ENCODE measurements at places on chromosomes 5 and 9.
A peak's percentile ranks its signal among the peaks of the same experiment; 100 is the strongest.

DNA sequence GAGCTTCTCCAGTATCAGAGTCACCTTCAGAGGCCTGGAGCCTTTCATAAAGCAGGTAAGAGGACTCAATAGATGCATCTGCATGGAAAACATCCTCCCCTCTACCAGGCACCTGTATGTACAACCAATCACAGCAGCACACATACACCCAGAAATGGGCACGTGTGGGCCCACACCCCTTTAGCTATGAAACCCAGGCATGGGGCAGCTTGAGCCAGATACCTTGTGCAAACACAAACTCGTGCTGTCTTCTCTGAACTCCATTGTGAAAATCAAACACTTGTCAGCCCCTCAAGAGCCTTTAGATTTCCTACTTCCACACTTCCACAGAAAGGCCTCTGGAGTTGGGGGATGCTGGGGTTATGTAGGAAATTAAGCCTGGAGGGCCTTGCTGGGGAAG, 1.1 kb upstream of the CSF2 start:
- DNase-seq, result no peak

- peak; percentile 0 for DNase-seq
Measured at GRCh38 chr9:117414220-117414905, 494 bp downstream of the ASTN2 start.

- DNase-seq, result peak; percentile 33
Measured at GRCh38 chr5:39713250-39713916, 288.6 kb upstream of the DAB2 start.

DNA sequence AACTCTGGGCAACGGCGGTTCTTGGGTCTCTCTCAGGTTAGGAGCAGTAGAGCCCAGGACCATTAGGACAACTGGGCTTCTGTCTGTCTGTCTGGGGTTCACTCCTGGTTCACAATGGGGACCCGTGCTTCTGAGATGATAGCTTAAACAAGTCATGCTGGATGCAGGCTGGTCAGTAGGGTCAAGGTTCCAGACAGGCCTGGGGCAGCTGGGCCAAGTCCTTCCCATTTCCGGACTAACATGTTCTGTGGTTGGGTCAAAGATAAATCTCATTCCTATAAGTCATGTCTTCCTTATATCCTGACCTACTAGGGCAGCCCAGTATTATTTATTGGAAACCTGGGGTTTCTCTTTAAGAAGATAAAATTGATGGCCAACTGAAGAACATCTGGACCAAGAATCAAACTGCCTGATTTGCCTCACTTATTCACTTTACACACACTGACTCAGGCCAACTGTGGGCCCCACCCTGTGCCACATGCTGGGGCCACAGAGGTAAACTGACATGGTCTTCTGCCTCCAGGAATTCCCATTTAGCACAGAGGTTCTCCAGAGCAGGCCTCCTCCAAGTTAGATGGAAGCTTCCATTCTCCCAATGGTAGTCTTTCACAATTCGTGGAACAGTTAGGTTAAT, 8.3 kb downstream of the HDHD3 start:
- DNase-seq, result no peak

DNA sequence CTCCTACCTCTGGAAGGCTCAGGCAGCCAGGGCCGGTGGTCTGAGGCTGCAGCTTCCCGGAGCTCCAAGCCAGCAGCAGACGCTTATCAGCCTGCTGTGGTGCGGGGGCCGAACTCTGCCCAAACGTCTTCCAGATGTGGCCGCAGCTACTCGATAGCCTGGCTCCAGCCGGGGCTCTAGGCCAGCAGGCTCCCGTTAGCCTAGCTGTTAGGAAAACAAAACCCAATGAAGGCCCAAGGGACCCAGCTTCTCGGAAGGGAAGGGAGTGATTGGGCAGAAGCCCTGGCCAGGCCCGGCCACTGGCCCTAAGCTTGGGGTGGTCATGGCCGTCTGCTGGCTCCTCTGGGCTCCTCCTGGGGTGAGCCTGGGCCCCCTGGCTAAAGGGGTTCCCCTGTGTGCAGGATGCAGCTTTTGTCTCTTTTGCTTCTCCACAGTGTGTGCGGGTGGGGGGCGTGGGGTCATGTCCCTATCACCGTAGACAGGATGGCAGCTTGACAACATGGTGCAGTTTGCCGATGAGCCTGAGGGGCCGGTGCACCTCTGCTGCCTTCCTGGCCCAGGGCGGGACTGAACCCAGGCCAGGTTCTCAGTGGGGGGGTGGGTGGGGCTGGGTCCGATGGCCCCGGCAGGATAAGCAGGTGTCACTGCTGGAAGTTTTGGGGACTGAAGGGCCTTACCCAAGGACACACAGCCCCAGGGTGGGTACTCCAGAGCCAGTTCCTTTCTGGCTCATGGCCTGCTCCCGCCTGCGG, 18.7 kb downstream of the MYMK start:
- no peak for DNase-seq

DNA sequence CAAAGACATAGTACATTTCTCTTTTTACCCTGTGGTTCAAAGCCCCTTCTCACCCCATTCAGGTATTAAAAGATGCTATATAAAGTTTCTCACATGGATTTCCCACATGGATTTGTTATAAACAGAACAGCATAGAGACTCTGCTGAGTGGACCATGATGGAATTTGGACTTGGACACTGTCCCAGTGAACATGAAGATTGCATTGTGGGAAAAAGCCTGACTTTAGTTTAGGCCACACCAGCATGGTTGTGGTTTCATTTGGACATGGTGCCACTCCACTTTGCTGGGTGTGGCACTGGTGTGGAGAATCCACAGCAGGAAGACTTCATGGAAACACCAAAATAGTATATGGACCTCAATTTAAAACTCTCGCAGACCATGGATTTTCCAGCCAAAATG, 124.6 kb downstream of the ARHGAP26 start:
- peak; percentile 43 for DNase-seq

- DNase-seq, result no peak
Measured at GRCh38 chr5:6166698-6167394, 211.5 kb downstream of the MED10 start.

DNA sequence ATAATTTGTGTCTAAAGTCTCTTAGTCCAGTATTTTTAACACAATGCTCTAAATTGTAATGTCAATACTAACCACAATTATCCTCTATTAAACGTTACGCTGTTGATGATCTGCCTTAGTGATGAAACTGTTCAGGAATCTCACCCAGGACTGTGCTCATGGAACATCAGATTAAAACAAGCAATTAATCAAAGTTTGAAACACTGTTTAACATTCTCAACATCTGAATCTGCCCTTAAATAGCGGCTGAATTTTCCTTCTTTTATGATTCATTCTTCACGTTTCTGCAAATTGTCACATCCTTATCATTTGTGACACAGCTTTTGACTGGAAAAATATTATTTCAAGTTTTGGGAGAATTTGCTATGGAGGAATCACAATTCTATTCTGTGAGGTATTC, 113.8 kb downstream of the MARCHF11 start:
- DNase-seq, result no peak

DNA sequence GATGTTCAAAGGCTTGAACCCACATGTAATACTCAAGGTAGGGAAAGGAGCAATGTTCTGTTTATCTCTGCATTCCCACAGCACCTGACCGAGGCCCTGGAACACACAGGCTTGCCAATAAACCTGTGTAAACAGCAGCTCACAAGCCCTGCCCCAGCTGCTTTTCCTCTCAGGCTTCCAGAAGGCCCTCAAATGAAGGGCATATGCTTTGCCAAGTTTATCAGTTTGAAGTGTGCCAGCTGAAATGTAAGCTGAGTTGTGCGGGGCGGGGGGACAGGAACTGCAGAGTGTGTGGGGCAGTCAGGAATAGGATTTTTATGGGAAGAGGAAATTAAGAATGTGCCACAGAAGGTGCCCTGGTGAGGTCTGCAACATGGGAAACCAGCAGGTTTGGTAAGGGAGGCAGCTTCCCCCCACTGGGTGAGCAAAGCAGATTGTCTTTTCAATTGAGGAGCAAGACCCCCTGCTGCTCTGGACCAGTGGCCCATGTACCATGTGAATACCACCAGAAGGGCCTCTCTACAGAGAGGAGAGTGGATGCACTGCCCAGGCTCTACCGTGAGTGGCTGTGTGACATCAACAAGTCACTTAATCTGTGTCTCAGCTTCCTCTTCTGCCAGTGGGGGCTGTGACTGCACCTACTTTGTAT, 194.8 kb downstream of the SPOCK1 start:
- DNase-seq, result no peak

- DNase-seq, result no peak
Measured at GRCh38 chr5:38758774-38759600, 86.8 kb upstream of the OSMR start.

GRCh38 chr5:158246661-158247060, 387.7 kb upstream of the CLINT1 start:
- DNase-seq, result no peak

DNA sequence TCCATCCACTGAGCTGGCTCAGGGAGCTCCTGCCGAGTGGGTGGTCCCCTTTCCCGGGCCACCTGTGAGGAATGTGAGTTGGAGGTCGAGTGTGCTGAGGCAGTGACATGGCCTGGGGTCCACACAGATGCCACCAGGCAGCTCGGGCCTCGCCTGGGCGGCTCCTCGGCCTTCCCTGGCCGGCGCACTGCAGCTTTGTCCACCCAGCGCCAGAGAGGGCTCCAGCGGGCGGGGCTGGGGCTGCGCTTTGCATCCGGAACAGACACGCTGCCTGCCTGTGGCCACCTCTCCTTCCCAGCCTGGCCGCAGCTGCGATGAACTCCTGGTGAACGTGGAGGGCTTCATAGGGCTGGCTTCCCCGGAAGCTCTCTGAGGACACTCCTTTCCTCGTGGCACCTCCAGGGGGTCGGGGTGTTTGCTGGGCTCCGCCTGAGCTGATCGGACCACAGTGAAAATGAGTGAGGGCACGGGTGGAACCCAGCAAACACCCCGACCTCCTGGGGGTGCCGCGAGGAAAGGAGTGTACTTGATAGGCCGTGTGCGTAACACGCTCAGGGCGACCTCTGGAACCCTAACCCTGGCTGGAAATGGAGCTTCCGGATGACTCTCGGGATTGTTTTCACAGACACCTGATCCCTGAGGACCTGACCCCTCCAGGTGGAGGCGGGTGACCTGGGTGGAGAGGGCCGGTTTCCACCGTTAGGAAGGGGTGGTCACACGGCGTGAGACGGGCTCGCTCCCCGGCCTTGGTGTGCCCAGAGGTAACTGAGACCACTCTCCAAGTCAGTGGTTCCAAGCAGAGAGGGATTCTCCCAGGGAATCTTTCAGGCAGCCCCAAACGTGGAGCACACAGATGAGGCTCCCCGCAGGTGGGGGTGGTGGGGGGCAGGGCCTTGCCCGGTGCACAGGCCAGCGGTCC, 31.8 kb upstream of the RXRA start:
- DNase-seq, result no peak

DNA sequence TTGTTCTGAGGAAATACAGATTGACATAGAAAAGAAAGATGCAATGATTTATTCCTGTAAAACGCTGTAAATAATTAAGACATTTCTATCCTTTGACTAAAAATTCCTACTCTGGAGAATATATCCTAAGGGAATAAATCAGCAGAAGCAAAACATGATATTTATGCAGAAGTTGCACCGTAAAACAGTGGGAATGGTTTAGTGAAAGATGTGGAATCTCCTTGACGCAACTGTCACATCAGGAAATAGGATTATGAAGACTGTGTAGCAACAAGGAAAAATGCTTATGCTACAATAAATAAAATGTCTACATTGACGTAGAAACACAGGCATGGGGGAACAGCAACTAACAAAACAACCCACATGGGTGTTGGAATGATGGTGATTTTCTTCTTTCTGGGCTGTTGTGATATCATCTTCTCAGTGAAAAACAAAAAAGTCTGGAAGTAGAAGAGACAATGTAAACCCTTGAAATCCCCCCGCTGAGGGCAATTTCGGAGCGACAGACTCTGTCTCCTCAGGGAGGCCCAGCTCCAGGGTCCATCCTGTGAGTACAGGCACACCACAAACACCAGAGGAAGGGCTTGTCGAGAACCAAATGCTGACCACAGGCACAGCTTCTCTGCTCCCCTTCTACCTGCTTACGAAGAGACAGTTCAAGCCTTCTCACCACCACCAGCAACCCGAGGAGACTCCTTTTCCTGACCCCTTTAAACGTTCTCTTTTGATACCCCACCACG, 25.2 kb downstream of the COL23A1 start:
- DNase-seq, result no peak

GRCh38 chr5:99243111-99243510, 314.3 kb upstream of the CHD1 start:
- no peak for DNase-seq

DNA sequence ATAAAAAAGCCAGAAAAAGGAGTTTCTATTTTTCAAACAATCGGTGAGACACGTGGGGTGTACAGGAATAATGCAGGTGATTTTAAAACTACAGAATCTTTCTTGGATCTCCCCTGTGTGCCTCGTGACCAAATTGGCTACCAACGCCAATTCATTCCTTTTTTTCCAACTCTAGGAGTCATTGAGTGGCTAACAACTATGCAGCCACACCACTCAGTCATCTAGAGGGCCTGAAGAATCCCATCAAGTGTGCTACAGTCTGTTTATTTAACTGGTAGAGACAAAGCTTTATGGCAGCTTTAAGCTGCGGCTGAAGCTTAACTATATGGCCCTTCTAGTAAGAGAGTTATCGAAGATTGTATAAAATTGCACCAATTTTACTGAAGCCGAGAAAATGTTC, 113.1 kb upstream of the NIPBL start:
- DNase-seq, result no peak

Data from ELR (cell line).